ENCODE measurements at places on chromosomes 3 and 15.
A peak's percentile ranks its signal among the peaks of the same experiment; 100 is the strongest.

- DNase-seq, result no peak
Observed at GRCh38 chr15:31367730-31368344, 41.2 kb downstream of the KLF13 start.

DNA sequence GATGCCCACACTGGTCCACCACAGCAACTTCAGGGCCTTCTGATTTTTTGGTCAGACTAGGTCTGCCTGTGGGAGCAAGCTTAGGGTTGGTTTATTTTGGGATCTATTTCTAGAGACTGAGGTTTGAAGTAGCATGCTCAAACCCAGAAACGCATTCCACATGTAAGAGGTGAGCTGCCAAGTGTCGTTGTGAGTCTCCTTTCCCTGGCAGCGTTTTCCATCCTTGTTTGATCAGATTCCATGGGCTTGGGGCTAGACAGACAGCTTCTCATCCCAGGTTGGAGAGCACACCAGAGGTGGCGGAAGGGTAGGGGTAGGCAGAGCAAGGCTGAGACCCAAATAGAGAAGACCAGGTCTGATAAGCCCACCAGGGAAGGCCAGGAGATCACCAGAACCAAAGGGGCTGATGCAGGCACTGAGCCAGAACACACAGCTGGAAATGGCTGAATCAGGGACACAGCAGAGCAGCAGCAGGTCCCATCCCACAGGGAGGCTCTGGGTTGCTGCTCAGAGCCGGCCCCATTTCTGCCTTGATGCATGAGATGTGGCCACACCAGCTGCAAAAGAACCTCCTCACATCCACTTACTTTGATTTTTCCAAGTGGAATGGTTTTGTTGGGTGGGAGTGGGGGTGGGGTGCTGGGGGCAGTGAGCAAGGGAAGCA is 186.8 kb downstream of the THSD4 start:
- no peak for DNase-seq

DNA sequence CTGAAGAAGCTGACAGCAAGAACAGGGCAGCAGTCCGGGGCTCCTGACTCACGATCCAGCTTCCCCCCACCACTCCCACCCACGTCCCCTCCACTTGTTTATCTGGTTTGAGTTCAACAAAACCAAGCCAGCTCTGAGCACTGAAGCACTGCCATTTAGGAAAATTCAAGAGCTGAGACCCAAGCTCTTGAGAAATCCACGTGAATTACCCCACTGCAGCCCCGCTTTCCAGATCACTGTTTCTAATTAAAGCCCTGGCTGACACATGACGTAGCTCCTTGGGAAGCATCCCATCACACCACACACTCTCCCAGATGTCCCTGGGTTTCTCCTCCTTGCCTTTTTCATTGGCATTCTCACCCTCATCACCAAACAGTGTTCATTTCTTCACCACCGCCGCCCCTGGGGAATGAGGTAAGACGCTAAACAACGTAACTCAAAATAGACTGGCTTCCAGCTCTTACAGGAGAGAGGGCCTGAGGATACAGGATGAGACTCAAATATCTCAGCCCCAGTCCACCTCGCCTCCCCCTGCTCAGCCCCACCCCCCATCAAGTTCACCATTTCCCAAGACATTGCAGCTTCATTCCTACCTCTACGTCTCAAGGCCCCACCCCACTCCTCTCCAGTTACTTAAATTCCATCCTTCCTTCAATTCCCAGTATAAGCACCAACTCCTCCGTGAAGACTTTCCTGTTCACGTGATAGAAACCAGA is 95.4 kb downstream of the SRGAP3 start:
- no peak for DNase-seq

DNA sequence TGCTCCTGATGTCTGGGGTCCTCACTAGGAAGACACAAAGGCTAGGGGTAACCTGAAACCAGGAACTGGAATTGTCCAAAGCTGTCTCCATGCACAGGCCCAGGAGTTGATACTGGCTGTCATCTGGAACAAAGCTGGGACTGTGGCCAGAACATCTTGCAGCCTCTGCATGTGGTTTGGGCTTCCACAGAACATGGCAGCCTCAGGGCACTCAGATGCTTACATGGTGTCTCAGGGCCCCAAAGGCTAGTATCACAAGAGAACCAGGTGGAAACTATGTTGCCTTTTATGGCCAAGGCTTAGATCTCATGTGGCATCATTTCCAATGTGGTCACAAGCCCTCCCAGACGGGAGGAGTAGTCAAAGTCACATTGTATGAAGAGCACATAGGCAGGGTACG is 335.2 kb upstream of the TRIM42 start:
- DNase-seq, result no peak

- no peak for DNase-seq
Observed at GRCh38 chr3:144375088-144375487, 403.5 kb downstream of the DIPK2A start.

DNA sequence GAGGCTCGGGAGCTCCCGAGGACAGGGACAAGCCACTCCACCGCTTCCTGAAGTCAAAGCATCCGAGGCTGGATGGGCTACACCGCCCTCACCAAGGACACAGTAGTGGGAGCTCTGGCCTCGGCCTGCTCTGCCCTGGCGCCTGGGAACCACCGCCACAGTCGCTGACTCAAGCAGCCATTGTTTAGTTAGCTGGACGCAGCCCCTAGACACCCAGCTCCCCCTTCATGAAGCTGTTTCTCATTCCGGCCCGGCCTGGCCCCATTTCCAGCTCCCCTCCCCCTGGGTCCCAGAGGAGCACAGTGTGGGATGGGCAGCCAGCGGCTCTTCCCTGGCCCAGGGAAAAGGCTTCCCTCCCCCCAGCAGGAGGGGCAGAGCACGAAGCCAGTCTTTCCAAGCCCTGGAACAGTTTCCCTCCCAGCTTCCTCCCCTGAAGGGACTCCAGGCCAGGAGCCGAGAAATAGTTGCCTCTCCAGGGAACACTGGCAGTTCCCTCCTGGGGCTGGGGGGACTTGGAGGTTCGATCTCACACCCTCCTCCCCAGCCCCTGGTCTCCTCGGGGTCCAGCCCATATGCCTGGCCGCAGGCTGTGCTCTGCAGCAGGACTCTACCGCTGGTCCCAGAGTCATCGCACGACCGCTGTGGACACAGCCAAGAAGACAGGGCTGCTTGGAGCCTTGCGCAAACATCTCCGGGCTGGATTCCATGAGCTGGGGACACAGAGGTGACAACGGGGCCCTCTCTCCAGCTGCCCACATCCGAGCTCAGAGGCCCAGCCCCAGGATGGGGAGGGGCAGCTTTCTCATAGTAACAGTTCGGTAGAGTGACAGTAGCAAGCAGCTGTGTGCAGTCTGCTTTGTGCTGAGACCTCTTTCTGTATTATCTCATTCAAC is 10.0 kb downstream of the PLXND1 start:
- DNase-seq, result peak; percentile 94

GRCh38 chr3:160870327-160870726 is 114.3 kb downstream of the PPM1L start:
- peak; percentile 9 for DNase-seq

GRCh38 chr3:126216416-126216815 is 36.0 kb upstream of the ALDH1L1 start:
- no peak for DNase-seq

DNA sequence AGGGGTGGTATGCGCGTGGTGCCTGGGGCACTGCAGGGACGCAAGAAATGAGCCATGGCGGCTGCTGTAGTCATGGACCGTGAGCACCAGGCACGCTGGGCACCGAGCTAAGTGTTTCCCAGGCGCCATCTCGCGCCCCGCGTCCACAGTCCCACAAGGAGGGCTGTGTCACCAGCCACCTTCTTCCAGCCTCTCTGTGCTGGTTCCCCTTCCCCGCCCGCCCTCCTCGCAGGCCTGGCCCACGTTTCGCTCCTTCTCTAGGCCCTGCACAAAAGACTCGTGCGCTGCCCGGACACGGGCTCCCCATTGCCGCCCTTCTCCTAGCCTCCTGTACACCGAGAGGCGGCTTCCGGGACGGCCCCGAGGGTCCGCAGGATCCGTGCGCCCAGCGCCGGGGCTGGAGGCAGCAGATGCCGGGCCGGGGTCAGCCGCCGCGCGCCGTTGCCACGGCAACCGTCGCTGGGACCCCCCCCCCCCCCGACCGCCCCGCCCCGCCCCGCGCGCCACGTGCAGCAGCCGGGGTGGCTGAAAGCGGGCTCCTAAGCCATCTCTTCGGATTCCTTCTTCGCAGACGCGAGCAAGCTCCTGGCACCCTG is 113.4 kb downstream of the SRGAP3 start:
- DNase-seq, result no peak

DNA sequence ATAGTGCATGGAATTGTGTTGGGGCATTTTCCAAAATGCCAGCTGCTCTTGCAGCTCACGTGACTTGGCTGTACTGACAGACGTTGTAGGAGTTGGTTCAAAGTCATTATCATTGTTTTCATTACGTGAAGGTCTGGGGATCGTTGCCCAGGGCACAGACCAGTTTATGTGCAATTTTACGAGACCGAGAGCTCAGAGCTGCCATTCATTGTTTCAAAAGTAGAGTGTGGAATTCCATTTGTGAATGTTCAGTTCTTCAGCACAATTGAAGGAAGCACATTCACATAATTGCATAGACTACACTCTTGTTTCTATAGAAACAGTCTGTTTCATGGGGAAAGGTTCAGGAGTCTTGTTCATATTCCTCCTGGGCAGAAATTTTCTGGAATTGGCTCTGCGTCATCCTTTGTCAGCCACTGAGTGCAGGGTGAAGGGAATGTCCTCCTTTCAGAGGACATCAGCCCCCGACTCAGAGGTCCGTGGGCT is 54.5 kb downstream of the GABRG3 start:
- no peak for DNase-seq

- DNase-seq, result no peak
Observed at GRCh38 chr3:79056498-79056897, 711.3 kb downstream of the ROBO1 start.

GRCh38 chr3:87076946-87077345 is 86.0 kb upstream of the VGLL3 start:
- peak; percentile 73 for DNase-seq

DNA sequence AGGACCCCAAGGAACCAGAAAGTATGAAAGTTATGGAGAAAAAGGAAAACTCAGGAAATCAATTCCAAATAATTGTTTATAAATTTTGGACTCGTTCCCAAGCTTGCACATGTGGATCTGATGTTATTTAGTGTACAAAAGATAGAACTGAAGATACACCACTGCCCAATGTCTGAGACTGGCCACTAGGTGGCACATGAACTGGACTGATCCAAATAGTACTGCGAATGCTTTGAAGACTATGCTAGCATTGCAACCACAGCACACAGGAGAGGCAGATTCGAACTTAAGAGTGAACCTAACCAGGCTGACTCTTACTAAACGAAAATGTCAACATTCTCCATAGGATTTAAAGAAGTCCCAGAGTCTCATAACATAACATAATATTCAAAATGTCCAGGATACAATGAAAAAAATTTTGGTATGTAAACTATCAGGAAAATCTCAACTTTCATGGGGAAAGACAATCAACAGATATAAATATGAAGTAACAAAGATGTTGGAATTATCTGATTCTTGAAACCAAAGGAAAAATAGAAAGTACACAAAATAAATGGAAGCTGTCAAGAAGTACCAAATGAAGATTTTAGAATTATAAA is 596.7 kb downstream of the FGF12 start:
- DNase-seq, result peak; percentile 14

DNA sequence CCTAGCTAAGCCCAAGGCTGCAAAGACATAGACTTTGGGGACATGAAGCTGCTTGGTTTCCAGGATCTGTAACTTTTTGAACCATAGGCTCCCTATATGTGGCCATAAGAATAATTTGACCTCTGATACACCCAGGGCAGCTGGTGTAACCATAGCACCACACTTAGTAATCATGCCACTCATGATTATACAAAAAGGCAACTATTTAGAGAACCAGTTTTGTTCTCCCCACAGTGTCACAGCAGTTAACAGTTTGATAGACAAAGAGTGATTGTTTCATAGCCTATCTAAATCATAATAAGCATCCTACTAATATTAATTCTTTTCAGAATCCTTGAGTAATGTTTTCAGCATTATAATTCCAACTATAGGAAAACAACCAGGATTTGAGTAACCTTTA is 334.9 kb downstream of the NEK10 start:
- DNase-seq, result no peak

- no peak for DNase-seq
Observed at GRCh38 chr3:54619531-54619930, 308.3 kb downstream of the LRTM1 start.

- DNase-seq, result no peak
Observed at GRCh38 chr15:48046813-48047438, 73.9 kb upstream of the SLC24A5 start.

DNA sequence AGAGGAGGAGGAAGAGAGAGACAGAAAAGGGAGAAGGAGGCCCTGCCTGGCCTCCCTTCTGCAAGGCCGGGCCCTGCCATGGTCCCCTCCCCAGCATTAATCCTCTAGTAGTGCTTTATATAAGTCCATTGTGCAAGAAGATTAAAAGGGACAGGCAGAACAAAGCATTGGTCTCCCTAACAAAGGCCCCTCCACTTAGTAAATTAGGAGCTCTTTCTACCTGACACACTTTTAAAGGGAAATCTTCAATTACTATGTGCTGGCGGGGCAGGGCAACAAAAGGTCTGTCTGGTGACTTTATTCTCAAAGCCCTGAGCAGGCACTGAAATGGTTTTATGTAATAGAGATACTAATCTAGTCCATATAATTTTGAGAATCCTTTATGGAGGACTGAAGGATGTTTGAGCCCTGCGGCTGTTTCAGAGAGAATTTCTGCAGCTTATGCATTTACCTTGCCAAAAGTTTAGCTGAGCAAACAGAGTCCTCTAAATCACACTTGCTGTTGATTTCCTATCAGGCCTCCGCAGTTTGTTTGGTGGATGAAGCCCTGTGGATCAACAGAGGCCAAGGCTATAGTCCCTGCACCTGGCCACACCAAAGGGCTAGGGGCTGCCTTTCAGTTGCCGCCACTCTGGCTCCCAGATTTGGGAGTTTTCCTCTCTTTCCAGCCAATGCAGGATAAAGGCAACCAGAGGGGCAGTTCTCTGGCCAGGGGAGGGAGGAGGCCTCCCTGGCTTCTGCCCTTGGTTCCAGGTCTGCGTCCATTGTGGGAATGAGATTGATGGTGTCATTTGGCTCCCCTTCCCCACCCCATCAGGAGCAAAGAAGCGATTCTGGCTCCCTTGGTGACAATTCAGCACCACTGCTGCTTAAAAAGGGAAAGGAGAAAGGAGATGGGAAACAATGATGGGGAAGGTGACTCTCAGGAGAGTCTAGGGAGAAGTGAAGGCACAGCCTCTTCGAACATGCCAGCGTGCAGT is 148.0 kb downstream of the MEGF11 start:
- DNase-seq, result no peak

GRCh38 chr15:29029651-29030195 is 143.9 kb downstream of the APBA2 start:
- DNase-seq, result no peak

GRCh38 chr3:131526801-131527347 is 24.1 kb upstream of the MRPL3 start:
- DNase-seq, result peak; percentile 34

All from brain microvascular endothelial cell (primary cell).